ENCODE measurements at places on chromosomes 5 and 9. TPM values are rescaled to one million over a fixed set of nuclear protein-coding genes. Genes with fewer than 3 reads are reported as not detected.

GRCh38 chr5:134626369-134627014, 6.1 kb downstream of the SAR1B start:
- no peak for DNase-seq

DNA sequence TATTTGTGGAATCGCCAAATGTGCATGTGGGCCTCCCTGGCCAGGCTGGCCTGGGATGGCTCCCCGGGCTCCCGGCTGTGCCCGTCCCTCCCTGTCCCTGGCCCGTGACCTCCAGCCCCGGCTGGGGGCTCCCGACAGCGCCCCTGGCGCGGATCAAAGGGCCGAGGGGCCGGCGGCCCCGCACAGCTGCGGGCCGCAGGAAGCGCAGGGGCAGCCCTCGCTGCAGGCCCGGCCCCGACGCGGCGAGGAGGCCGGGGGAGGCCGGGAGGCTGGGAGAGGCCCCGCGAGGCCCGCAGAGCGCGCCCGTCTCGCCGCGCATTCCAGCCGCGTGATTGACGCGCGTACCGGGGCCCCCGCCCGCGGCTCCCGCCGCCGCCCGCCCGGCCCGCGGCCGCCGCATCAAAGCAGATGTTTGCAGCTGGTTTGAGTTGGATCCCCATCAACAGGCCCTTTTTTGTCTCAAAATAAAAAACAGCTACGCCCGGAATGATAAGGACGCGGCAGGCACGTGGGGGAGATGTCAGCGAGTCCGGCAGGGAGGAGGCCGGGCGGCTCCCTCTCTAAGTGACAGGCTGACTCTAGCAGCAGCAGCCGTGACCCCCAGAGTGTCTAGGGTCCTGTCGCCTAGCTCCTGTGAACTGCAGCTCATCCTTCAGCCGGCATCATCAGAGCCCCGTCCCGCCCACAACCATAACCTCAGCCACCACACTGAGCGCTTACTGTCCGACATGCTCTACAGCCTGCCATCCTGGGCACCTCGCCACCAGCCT, 69.4 kb downstream of the LMX1B start:
- DNase-seq = no peak

Gene PLPP7
- 11.1 TPM for total RNA-seq

DNA sequence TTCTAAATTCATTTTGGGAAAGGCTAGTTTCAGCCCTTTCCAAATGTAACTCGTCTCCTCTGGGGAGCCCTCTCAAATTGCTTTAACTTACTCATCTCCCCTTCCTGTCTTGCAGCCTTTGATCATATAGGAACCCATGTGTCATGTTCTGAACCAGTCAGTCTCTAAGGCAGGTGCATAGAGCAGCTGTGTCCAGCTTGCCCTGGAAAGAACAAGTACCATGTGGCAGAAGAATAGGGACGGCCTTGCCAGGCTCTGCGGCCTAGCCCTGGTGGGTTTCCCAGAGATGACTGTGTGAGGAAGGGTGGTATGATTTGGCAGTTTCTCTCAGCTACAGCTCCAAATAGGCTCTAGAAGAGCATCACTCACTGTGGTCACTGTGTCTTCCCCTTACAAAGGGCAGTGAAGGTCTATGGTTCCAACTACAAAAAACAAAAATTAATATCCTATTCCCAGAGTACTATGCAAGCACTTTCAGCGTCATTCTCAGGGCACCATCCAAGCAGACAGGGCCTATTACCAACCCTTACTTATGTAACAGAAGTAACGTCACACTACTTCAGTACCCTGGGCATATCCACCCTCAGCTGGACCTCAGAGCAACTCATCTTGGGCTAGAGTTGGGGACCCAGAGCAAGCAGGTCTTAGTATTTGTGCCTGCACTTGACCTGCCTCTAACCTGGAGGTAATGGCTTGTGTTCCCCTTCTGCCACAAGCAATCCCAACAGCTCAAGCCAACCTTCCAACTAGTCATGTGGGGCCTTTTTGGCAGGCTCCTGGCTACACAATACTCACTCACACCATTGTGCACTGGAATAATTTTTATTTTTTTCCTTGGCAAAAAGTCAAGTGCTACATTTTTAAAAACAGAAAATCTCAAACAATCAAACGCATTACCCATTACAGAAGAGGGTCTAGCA, 37.2 kb upstream of the UBAP2 start:
- no peak for DNase-seq

Gene OR1J2
- total RNA-seq = not detected

DNA sequence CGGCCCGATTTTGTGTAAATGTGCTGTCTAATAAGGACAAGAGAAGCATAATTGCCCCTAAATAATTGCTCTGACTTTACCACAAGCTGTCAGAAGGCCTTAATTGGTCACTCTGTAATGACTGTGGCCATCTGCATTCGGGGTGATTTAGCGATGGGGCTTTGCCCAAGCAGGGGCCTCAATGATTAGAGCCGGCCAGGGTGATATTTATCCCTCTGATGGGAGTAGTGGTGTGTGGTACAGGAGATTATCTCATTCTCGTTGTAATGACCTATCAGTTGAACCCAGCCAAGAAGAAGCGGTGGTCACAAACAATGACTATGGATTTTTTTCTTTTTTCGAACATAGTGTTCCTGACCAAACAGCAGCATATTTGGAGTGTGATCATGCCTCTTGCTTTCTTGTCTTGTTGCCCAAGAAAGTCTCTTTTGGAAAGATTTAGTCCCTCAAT, 72.0 kb upstream of the SAP30L start:
- no peak for DNase-seq

Gene IL33
- 23.7 TPM for total RNA-seq

Gene PCDHB8
- total RNA-seq = 3.7 TPM

GRCh38 chr5:177440990-177441780, 5.4 kb upstream of the PRR7 start:
- no peak for DNase-seq

DNA sequence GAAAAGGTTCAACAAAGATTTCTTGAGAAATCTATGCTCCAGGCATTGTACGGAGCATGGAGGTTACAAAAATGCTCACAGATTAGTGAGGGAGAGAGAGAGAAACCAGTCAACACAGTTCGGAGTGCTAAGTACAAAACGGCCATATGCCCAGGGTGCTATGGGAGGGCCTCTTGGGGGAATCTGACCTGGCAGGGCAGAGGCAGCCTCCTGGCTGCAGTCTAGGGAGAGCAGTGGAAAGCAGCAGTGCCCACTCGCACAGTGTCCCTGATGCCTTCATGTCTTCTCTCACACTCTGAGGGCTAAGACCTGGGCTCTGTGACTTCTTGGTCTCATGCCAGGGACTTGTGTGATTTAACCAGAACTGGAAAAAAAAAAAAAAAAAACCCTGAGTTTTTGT, 29.8 kb upstream of the SMC5 start:
- no peak for DNase-seq
